ENCODE measurements at places on chromosomes 4 and X.

GRCh38 chr4:31787701-31788100 is 1067.5 kb downstream of the PCDH7 start:
- DNase-seq = no peak

- DNase-seq = no peak
These were observed 113.9 kb upstream of the ANXA3 start for GRCh38 chr4:78437608-78438088.

- no peak for DNase-seq
These were observed 18.9 kb upstream of the HTRA3 start for GRCh38 chr4:8250637-8251036.

DNA sequence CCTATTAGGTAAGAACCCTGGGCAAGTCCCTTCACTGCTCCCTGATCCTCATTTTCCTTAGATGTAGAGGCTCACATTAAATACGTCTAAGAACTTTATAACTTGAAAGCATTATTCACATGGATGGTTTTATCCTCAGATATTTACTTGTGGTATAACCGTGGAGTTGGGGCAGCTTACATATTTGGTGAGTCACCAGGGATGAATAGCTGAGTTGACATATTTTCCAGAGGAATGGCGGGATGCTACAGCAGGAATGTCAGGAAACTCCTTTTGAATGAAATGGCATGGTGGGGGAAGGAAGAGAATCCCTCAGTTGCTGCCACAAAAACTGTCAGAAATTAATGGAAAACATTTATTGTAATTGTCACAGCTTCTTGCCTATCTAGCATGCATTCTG is 165.3 kb upstream of the RPS6KA3 start:
- DNase-seq = no peak

GRCh38 chr4:97819294-97819693 is 324.0 kb downstream of the STPG2 start:
- no peak for DNase-seq

DNA sequence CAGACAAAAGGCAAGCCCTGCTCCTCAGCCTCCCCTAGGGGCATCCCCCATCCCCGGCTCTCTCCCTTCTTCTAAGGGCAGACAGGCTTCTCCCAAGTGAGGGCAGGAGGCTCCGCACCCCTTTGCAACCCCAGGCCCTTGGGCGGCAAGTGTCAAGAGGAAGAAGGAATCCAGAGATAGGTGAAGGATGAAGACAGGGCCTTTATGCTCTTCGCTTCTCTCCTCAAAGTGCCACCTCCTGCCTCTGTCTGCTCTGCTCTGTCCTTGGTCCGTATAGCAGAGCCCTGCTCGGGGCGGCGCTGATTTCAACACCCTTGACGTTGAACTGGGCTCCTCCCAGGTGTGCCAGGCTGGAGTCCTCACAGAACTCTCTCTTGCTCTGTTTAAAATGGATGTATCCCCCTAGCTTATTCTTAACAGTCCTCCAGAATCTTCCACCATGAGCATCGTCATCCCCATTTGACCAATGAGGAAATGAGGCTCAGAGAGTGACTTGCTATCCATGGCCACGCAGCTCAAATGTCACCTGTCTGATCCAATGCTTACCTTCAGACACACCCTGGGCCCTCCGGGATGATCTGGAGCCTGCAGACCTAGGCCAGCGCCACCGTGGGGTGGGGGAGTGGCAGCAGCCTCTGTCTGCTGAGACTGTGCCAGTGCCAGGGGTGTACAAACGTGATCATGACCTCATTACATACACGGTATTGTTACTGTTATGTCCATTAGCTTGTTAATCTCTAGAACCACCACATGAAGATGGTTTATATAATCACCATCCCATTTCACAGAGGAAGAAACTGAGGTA is 99.8 kb downstream of the PHKA2 start:
- no peak for DNase-seq

DNA sequence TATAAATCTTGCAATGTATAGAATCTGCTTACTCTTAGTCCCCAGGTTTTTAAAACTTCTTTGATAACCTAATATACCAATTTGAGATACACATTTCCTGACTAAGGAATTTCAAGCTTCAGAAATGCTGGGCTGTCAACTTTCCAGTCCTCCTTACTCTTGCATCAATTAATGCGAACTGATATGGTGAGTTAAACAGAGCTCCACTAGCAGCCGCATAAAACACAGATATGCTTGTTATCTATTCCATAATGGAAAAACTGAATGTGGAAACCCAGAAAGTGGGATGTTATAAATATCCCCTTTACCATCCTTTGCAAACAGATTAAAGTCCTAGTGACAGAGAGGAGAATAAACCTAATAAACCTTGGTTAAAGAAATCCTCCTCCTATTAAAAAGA is 1913.7 kb downstream of the STIM2 start:
- DNase-seq = no peak

DNA sequence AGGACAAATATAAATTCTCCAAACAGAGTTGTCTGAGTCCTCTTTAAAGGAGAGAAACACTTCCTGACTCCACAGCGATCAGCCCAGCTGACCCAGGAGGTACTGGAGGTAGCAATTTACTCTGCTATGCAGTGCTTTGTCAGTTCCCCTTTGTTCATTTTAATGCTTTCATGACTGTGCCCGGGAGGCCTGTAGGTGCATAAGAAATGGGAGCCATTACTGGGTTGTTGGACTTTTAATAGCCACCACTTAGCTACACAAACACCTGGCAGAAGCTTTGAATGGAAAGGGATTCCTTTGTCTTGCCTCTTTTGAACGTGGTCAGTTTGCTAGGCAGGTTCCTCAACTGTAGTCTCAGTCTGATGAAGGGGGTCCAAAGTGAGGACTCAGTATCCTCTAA is 59.0 kb upstream of the AFF2 start:
- DNase-seq = no peak

GRCh38 chr4:158209825-158210807 is at the start of gene TMEM144:
Gene TMEM144 (plus strand): TSS chr4:158210486. CDS start chr4:158212668, 2,182 bp downstream.
- DNase-seq = peak; percentile 87

DNA sequence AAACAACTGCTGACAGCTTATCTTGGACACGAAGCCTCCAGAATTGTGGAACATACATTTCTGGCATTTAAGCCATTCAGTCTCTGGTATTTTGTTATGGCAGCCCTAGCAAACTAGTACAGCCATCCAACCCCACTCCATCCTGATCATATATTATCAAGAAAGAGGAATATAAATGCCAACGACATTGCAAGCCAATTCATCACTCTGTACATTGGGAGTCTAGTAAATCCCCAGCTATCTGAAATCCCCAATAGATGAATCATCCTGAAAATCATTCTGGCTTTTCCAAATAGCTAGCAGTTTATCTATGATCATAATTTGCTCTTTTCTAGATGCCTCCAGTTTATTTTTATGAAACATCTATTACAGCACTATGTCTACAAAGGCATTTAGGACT is 41.1 kb downstream of the FRMD7 start:
- DNase-seq = no peak

GRCh38 chr4:14177987-14178386 is 550.5 kb upstream of the BOD1L1 start:
- no peak for DNase-seq

DNA sequence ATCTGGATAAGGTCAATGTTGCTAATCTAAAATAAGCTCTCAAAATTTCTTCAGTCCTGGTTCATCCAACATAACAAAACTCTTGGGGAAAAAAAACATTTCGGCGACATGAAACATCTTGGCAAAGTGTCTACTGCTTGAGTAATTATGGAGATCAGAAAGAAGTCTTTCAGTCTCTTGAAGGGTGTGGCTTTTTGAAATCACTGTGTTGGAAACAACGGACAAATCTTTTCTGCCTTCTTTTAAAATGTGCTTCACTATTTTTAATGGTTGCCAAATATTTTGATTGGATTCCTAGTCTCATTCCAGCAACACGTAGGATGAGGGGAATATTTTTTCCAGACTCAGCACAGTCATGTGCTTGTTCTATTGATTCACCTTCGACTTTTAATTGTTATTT is 138.6 kb downstream of the KLHL8 start:
- no peak for DNase-seq
